Daoy (cell line): ENCODE measurements at places on chromosomes 5 and 9.

GRCh38 chr5:95059636-95060035 is 225.3 kb downstream of the MCTP1 start:
- DNase-seq, result no peak

DNA sequence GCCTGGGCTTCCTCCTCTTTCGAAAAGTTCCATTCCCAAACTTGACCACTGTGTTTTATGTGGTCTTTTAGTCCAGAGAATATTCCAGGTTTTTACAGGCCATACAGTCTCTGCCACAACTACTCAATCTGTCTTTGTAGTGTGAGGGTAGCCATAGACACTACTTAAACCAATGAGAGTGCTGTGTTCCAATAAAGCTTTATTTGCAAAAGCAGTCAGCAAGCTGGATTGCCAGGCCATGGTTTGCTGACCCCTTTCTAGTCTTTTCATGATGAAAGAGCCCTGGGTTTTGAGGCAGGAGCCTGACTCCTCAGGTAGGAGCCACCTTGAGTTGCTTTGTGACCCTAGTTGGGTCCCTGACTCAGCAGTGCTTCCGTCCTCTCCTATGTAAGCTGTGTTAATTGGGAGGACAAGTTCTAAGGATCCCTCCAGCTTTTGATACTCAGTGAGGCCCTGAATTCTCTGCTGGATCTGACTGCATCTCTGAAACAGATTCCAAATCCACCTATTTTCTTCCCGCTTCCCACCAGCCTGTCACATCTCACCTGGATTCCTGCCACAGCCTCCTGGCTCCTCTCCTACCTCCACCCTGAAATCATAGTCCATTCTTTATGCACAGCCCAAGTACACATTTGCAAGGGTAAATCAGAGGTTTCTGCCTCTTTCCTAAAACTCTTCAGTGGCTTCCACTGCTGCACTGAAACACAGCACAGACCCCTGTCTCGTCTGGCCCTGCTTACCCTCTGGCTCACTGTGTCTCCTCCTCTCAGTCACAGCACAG is 13.5 kb downstream of the GALNT10 start:
- no peak for DNase-seq

DNA sequence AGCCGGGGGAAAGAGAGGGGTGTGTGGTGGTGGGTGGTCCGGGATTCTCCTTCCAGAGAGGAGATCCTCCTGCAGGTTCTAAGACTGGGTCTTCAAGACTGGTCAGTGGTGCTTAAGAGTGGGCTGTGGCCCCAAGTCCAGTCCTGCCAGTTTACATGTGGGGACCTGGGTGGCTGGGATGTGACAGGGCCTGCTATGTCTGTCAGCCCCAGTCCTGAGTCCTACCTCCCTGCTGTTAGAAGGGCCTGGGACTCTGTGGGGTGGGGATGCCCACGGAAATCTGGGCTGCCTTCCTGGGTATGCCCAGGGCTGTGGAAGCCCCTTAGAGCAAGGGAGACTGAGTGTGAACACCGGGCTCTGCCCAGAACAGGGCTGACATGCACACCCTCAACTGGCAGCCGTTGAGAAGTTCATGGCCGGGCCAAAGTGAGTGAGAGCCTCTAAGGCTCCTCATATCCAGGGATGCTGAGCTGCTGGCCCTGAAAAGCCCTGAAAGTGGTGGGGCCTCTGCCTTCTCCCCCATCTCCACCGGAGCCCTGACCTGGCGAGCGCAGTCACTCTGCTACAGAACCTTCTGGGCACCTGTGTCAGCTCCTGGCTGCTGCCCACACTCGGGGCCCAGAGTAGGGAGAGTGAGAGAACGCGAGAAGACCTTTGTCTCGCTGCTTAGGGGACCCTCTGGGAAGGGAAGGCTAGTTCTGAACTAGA is 1.7 kb downstream of the PHF2 start:
- DNase-seq, result no peak

GRCh38 chr5:15700373-15700772 is 200.4 kb downstream of the FBXL7 start:
- no peak for DNase-seq

DNA sequence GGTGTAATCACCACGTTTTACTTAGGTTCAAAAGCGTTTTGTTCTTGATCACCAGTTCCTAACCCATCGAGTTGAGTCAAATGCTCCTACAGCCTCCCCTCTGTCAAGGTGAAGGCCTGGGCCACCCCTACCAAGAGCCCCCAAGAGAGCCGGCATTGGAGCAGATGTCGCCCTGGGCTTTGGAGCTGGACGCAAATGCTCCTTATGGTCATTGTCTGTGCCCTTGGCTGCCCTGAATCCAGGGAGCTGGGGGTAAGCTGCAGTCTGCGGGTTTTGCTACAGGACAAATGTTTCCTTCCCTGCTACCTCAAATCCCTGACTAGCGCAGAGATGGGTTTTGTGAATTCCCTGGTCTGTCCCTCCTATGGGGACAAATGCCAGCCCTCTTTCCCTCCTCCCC is 4.9 kb downstream of the RNF183 start:
- no peak for DNase-seq

DNA sequence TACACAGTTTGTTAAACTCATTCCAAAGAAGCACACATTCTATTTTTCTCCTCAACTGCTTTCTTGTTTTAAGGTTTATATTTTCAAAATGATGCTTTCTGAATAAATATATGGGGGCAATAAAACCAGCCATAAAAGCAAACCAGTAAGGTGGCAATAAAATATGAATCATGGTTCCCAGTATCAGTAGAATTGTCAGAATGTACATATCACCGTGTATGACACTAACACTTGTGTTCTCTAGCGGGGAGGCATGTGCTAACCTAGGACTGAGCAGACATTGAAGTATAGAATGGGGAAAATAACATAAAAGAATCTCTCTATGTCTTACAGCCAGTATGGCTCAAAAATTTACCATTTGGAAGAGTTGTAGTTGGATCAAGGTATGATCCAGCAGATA is 329.9 kb upstream of the ISL1 start:
- no peak for DNase-seq

GRCh38 chr9:113559834-113560800 is 96.6 kb downstream of the RGS3 start:
- DNase-seq, result no peak

DNA sequence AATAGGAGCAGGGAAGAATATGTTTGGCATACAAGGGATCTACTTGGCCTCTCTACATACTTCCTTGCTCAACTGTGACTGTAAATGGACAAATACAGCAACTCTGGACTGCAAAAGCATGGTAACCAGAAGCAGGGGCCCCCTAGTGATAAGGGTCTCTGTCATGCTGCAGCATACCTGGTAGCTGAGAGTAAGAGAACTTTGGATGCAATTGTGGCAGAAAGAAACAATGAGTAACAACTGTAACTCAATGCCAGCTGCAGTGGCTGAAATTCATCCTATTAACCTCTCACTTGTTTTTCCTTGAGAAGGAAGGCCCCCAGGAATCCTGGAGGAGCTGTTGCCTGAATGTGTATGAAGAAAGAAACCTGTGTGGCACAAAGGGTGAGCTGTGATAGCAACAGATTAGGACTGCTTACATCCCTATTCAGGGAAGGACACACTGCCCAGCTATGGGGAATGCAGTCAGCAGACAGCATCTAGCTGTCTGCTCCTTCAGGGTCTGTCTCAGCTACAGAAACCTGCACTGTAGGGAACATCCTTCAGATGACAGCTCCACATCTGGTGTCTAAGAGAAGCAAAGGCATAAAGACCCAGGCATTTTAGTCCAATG is 468.1 kb upstream of the ACTBL2 start:
- DNase-seq, result no peak

- peak; percentile 38 for DNase-seq
These were observed 78.3 kb downstream of the PARP8 start for GRCh38 chr5:50744776-50745175.

DNA sequence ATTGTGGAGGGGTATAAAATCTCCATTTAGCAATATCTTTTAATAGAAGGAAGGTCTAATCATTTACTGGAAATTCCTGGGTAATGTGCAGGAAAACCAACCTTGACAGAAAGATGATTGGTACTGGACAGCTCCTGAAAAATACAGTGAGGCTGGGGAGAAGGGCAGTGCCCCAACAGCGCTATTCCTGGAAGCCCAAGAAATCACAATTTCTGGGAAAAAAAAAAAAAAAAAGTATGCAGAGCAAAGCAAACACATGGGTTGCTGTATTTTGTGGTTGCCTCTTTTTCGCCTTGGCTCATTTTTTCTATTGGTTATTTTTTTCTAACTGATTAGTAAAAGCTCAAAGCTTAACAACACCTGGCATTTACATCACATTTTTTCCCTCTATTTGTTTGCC is 249.7 kb downstream of the ENC1 start:
- DNase-seq, result no peak

DNA sequence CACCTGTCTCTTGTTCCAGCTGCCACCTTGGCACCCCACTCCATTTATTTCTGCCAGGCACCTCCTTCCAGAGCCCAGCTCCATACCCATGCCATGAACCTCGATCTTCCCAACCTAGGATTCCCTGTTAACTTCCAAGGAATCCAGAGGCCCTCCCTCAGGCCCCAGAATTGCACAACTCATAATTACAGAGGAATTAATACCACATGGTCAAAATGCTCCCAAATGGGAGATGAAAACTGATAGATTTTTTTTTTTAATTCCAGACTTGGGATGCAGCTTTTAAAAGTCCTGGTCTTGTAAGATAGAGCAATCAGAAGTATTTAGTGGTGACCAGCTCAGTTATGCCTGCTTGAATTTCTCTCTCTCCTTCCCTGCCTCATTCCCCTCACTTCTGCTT is 96.2 kb upstream of the CCDC112 start:
- no peak for DNase-seq

DNA sequence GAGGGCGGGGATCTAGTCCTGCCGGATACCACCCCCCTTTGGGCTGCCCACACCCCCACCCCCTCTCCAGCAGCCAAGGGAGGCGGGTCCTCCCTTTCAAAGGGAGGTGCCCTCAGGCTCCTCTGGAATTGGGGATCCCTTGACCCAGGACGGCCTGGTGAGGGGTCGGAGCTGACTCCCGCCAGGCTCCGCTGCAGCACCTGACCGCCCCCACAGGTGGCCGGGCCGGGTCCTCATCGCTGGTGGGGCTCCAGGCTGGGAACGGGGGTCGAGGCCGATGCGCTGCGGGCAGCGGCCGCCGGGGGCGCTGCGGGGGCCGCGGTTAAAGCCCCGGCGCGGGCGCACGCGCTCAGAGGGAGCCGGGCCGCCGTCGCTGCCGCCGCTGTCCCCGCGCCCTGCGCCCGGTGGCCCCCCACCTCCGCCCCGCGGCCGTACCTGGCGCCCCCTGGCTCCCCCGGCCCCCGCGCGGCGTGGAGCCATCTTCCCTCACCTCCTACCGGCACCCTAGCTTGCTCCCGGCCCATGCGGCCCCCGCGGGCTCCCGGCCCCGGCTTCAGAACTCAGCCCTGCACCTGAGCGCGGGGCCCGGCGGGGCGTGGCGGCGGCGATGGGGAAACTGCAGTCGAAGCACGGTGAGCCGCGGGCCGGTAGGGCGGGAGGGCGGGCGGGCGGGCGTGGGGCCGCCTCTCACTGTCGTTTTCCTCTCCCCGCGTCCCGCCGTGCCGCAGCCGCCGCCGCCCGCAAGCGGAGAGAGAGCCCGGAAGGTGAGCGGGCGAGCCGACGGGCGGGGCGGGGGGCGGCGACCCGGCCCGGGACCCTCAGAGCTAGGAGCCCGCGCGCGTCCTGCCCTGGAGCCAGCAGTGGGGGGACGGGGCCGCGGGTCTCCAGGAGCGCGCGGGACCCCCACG is at the start of gene NKD2:
NKD2 (plus strand) TSS at position 352 of the 908 bp plus-strand sequence; CDS start at position 608, 256 bp downstream.
- DNase-seq, result peak; percentile 49

DNA sequence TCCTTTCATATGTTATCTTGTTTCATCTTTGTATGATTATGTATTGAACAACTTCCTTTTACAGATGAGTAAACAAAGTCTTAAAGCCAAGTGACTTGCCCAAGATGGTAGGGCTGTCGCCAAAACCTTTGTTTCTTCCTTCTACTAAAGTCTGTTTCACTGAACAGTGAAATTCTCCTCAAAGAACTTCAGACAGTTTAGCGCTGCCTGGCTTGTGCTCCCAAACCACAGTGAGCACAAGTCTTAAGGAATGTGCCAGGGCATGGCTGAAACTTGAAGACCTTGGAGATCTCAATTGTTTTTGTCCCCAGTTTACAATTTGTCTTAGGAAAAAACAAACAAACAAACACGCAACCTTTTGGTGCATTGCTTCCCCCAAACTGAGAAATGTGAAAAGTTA is 273.5 kb downstream of the CRB2 start:
- no peak for DNase-seq

GRCh38 chr5:32810804-32811203 is 99.7 kb downstream of the NPR3 start:
- DNase-seq, result no peak

- DNase-seq, result peak; percentile 95
These were observed 2.2 kb downstream of the AKNA start for GRCh38 chr9:114385397-114386181.

DNA sequence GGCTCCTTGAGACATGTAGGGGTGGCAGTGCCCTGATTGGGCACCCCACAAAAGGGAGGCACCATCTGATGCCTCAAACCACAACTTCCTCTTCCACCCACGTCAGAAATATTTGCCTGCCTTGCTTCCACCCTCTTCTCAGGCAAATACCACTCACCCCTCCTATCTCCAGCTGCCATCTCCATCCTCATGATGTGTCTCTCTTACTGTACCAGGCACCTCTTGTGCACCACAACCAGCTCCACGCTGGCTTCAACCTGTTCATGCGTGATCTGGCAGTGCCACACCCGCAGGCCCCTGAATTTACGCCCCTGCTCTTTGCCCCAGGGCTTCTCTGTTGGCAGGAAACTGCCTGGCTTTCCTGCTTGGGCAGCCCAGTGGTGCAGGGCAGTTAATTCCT is 87.8 kb upstream of the HSPA9 start:
- DNase-seq, result peak; percentile 26

GRCh38 chr9:14307989-14308852 is 5.7 kb downstream of the NFIB start:
- no peak for DNase-seq

GRCh38 chr9:2817999-2818803 is 25.7 kb downstream of the PUM3 start:
- no peak for DNase-seq

DNA sequence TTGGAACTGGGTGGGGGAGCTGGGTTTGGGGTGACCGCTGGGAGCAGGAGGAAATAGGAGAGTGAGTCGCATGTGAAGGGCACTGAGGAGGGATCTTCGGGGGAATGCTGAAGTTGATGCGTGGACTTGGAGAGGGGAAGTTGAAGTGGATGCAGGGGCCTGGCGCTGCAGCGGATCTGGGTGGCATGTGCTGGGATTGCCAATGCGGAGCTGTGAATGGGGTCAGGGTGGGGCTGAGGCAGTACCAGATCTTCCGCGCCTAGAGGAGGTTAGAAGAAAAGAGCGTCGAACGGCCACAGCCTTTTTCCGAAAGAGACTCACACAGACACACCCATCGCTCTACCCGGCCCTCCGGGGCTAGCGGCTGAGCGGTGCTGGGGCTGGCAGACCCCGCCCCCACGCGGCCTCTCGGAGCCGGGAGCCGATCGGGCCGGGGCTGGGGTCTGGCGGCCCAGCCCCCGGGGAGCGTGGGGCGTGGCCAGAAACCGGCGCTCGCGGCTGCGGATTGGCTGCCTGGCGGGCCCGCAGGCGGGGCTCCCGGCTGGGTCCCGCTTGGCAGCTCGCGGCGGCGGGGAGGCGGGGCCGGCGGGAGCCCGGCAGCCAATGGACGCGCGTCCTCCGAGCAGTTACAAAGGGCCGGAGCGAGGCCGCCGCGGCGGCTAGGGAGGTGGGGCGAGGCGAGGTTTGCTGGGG is at the start of gene TGFBR1:
TGFBR1 (plus strand) TSS at position 655 of the 693 bp plus-strand sequence. CDS start 93 bp downstream, outside the sequence.
- peak; percentile 98 for DNase-seq

- DNase-seq, result peak; percentile 33
These were observed 59.2 kb downstream of the NDST1 start for GRCh38 chr5:150567031-150567717.
